ENCODE measurements at places on chromosomes 2 and 18.

GRCh38 chr2:168804214-168804613 is 1.8 kb downstream of the NOSTRIN start:
- no peak for DNase-seq

DNA sequence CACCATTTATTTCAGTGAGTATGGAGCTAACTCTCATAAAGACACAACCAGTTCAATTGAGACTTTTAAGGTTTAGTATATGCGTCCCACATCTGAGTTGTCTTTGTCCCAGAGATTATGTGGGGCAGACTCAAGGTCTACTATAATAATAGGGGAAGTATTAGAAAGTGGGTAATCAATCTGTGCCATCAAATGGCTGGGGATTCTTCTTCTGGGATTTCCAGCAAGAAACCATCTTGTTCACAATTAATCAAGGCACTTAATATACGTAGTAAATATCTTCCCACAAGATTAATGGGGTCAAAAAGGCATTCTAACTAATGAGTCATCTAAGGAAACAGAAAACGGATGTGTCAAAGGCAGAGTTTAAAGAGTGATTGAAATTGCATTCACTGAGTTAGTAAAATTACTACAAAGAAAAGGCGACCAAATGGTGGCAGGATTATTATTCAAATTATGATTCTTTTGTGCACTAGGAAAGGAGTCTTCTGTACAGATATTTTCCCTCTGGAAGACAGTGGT is 179.8 kb upstream of the REG3G start:
- DNase-seq = no peak

- DNase-seq = no peak
Observed at GRCh38 chr2:208511016-208511415, 104.4 kb downstream of the PTH2R start.

DNA sequence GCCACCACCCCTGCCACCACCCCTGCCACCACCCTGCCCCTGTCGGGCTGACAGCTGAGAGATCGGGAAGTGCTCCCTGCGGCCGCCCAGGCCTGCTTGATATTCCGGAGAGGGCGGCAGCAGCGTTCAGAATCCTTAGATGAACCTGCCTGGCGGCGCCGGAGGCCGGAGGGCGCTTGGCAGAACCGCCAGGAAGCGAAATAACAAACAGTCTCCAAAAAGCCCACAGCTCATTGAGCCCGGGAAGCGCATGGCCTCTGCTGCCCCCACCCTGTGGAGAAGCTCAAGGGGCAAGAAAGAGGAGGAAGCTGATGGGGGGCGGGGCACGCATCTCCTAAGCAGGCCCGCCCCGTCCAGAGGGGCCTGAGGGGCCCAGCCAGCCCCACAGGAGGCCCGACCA is 92.2 kb upstream of the MBOAT2 start:
- no peak for DNase-seq

GRCh38 chr2:190716176-190716807 is 67.4 kb downstream of the NAB1 start:
- no peak for DNase-seq

DNA sequence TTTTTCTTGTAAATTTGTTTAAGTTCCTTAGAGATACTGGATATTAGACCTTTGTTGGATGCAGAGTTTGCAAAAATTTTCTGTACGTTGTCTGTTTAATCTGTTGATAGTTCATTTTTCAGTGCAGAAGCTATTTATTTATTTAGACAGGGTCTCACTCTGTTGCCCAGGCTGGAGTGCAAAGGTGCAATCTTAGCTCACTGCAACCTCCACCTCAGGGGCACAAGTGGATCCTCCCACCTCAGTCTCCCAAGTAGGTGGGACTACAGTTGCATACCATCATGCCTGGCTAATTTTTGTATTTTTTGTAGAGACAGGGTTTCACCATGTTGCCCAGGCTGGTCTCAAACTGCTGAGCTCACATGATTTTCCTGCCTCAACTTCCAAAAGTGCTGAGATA is 568.2 kb upstream of the REG3G start:
- DNase-seq = no peak

GRCh38 chr2:230230496-230231200 is 5.1 kb downstream of the SP140 start:
- no peak for DNase-seq

- no peak for DNase-seq
Observed at GRCh38 chr2:240439698-240440151, 4.3 kb downstream of the GPC1 start.

GRCh38 chr2:58558881-58559280 is 317.8 kb upstream of the FANCL start:
- DNase-seq = no peak

DNA sequence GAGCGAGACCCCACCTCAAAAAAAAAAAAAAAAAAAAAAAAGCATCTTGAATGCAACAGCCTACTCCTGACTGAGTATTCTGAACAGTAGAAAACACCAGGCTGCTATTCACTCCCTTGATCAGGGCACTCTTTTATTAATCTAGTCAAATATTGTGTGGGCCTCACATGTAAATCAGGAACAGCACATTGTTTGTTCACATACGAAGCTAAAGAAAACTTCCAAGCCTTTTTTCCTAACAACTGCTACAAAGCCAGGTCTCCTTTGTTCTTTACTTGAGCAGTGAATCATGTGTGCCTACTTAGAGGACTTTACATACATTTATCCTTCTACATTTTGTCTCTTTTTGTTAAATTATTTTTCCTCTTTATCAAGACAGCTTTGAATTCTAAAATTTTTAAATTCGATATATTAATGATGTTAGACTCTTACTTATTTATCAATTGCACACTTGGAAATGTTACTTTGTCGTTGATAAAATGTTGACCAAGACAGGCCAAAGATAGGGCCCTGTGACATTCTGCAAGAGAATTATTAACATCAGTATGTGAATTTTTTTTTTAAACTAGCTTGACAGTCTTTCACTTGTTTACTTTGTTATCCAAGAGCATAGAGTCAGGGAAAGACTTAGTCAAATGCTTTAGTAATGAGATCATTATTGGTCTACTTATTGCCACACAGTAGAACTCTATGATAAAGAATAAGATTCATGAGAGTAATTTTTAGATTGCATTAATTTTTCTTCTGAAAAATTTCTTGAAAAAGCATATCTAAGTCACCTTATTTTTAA is 13.2 kb downstream of the SPATS2L start:
- no peak for DNase-seq

- no peak for DNase-seq
Observed at GRCh38 chr2:38026846-38027245, 49.1 kb downstream of the CYP1B1 start.

DNA sequence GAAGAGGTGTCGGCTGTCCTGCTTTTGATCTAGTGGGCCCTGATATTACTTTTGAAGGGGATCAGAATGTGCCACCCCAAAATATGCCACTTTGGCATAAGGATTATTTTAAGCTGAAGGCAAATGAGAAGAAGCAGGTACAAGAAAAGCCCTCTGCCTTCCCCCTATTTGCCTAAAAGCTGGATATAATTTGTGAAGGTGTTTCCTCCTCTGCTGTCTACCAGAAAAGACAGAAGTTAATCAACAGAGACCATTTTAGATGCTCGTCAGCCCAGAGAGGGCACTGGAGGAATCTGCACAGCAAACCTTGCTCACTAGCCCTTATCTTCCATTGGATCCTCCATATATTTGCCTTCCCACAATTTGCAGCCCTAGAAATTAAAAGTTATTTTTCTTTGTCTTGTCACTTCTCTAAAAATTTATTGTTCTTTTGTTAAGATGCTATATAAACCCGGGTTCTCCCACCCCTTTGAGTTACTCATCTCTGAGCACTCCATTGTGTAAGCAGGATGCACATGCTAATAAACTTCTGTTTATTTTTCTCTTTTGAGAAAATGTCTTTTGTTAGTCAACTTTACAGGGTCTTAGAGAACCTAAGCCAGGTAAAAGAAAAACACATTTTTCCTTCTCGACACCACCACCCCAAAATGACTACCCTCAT is 163.2 kb upstream of the SLC1A4 start:
- DNase-seq = no peak

- DNase-seq = no peak
Observed at GRCh38 chr18:37985126-37985525, 419.5 kb upstream of the CELF4 start.

GRCh38 chr2:193377789-193378188 is 1183.1 kb upstream of the TMEFF2 start:
- no peak for DNase-seq

DNA sequence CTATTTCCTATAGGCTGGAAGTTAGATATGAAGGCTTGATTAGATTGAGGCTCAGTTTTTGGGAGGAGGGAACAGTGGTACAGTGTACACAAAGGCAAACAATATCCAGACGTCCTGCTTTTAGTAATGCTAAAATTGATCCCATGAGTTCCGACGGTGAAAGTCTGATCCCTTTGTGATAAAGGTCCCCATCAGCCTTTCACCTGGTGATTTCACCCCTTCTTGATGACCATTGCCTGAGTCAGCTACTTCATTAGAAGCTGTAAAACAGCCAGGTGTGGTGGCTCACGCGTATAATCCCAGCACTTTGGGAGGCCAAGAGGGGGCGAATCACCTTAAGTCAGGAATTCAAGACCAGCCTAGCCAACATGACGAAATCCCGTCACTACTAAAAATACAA is 29.7 kb downstream of the TWSG1 start:
- DNase-seq = no peak
